ENCODE measurements at places on chromosomes 16 and 17.

DNA sequence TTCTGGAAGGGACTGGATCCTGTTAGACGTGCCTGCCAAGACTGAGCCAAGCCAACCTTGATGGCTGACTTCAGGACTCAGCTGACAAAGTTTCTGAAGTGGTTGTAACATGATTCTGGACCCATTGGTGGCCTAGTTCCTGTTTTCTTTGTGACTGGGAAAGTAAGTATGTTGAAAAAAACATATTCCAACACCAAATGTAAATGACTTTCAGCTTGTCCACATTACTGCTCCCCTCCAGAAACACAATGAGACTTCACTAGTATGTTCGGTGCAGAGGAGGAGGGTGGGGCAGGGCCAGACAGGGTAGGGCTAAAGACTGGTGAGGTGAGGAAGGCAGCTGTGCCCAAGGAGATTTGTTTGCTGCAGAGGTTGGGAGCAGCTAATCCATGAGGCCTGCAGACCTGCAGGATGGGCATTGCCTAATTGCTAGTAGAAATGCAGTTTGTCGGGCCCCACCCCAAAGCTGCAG is 26.4 kb downstream of the NMT1 start:
- DNase-seq: no peak

DNA sequence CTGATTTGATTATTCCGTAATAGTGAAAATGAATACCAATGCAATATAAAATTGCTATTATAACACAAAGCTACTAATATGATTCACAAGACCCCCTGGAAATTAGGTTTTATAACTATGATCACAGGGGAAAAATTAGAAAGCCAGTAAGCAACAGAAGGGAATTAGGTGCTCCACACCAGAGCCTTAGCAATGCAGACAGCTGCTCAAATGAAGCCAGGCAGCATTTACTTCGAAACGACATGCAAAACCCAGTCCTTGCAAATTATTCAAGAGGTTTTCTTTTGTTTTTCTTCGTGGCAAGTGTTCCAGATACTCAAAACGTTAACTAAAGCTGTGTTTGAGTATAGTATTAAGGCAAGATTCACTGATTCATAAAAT is 47.9 kb downstream of the TOX3 start:
- DNase-seq: no peak

DNA sequence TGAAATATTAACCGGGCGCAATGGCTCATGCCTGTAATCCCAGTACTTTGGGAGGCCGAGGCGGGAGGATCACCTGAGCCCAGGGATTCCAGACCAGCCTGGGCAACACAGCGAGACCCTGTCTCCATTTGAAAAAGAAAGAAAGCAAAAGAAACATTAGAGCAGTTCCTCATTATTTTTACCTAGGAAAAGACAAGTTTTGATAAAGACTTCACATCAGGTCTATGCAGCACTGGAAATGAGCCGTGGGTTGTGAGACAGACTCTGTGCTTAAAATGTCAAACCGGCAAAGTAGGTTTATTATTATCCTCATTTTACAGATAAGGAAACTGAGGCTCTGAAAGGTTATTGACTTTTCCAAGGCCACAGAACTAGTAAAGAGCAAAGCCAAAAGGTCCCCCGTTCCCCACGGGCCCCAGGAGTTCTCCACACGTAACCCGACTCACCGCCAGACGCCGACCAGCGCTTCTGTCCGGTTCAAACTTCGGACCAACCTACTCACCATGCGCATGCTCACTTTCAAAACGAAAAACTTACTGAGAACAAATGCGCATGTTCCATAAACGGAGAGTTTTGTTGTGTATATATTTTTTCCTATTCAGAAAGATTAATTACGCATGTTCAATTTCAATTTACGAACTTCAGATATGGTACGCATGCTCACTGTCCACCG is 356 bp downstream of the TUBD1 start:
- DNase-seq: no peak

DNA sequence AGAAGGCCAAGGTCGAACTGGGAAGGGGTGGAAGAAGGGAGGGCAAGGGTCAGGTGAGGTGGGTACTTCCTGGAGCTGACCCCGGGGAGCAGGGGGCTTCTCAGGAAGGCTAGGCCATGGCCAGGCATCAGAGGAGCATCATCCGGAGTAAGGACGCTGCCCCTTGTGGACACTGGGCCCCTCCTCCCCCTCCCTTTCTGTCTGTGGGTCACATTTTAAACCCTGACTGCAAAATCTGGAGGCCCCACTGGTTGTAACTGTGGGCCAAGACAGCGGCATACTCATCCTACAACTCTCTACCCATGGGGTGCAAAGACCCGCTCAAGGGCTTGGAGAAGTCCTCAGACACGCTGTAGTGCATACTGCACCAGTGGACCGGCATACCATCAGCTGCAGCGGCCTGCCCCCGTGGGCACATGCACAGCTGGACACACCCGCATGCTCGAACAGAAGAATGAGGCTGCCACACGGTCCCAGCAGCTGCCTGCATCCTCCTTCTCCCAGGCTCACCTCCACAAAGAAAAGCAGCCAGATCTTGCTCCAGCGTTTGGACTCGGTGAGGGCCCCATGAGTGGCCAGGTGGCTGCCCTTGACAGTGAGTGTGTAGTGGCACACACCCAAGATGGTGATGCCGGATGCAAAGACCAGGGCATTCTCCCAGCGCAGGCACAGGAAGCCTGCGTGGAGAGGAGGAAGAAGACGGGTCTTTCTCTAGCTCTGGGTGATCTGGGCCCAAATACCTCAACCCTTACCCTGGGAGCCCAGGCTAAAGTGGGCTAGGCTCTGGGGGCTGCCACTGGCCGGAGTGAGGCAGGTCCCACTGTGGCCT is 1.2 kb downstream of the FADS6 start:
- no peak for DNase-seq

- DNase-seq: no peak
Observed at GRCh38 chr16:54928016-54928356, 2.7 kb upstream of the IRX5 start.

GRCh38 chr16:8720080-8720966 is 45.9 kb downstream of the ABAT start:
- DNase-seq: no peak

DNA sequence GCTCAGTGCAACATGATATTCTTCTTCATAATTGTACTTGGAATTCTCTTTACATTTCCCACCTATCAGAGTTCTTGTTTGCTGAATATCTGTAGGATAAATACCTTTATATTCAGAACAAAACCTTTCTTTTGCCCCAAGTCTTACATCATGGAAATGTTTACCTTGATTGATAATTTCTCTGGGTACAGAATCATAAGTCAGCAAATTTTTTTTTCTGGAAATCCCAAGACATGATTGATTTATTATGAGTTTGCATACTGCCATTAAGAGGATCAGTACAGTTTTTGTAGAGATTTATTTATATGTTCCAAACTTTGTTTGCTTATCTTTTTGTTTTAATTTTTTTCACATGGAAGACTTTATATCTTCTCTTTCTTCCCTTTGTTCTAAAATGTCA is 699.8 kb upstream of the KIF2B start:
- no peak for DNase-seq

DNA sequence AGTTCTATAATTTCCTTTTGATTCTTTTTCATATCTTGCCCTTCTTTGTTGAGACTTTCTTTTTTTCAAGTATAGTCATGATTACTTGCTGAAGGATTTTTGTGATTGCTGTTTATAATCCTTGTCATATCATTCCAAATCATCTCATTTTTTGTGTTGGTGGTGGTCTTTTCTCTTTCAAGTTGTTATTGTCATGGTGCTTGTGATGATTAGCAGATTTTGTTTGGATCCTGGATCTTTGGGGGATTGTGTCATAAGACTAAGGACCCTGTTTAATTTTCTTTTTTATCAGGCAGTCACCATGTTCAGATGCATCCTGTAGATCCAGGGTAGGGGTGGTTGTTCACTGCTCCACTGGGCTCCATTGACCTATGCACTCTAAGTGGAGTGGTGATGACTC is 254.4 kb upstream of the FOXF1 start:
- no peak for DNase-seq

- DNase-seq: no peak
Observed at GRCh38 chr16:72201387-72201786, 29.4 kb upstream of the PMFBP1 start.

DNA sequence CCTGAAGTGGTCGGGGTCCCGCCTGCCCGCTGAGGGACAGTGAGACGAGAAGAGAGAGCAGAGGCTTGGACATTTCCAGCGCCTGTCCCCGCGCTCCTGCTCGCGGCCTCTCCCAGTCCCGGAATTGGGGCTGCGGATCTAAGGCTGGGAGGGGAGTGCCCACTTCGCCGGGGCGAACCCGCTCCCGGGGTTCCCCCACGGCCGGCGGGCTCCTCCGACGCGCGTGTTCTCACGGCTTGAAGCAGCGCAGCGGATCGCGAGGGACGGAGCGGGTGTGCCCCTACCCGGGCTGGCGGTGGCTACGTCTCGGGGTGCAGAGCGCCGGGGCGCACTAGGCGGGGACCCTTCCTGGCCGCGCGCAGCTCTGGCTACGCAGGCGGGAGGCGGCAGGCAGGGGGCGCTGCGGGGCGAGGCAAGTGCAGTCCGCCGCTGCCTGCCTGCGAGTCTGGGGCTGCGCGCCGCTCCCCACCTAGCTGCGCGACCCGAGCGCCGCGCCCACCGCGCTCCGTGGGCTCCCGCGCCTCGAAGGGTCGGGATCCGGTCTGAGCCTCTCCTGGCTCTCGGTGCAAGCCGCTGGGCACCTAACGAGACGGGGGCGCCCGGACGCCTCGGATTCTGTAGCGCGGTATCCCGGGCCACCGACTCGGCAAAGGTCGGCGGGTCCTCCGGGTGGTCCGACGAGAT is 1.2 kb downstream of the NGFR start:
- DNase-seq: peak; percentile 69

DNA sequence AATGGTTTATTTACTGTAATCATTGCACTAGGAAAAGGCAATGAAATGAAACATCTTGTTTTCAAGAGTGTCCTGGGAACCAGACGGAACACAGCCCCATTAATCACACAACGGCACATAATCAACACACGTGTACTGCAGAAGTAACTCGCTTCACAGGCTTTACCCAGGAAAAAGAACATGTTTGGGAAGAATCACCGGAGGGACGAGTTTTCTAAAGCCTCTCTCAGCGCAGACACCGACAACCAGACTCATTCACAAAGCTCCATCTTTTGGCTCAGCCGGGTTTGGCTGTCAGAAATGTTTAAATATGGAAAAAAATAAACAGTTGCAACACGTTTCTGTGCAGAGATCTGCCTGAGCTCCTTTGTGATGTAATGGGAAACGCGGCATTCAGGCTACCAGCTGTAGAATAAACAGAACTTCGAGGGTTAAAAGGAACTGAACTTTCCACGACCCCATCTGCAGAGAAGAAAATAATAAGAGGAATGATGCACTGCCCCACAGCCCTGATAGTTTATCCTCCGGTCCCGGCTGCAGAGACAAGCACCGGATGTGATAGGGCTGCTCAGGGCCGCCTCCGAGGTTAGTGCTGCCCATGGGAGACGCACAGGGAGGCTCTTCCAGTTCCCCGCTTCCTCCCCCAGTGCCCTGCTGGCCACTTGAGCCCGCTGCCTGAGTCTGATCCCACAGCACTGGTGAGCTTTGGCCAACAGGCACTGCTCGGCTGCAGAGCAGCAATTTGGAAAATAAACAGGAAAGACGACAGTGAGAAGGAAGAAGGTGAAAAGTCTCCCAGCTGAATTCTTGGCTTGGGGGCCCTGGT is 119.8 kb downstream of the HIC1 start:
- no peak for DNase-seq

DNA sequence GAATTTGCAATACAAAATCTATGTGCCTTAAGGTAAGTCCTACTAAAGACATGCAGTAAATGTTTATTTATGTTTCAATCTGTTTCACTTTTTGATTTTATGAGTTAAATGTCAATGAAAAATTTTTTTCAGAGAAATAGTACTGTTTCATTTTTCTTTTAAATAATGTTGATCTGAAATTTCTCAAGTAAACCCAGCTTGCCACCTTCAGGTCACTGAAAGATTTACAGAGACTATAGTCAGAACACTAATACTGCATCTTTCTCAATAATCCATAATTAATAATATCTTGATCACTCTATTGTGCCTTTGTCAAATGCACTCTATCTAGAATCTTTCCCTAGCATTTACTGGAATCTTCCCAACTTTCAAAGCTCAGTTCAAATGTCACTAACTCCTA is 6.5 kb upstream of the DHX40 start:
- no peak for DNase-seq

- no peak for DNase-seq
Observed at GRCh38 chr16:65789161-65789945, 577.1 kb upstream of the CDH5 start.

- DNase-seq: peak; percentile 37
Observed at GRCh38 chr17:78120971-78121800, 7.4 kb downstream of the TMC6 start.

GRCh38 chr16:69754469-69755310 is at the start of gene NOB1:
Gene NOB1, minus strand, starts transcription at chr16:69754926. Its CDS starts 16 bp downstream, at chr16:69754910.
- DNase-seq: peak; percentile 99

GRCh38 chr17:78130437-78131101 is at the start of gene TMC8:
Gene TMC8, plus strand, starts transcription at chr17:78130771. Its CDS starts 818 bp downstream, at chr17:78131589.
- peak; percentile 77 for DNase-seq

DNA sequence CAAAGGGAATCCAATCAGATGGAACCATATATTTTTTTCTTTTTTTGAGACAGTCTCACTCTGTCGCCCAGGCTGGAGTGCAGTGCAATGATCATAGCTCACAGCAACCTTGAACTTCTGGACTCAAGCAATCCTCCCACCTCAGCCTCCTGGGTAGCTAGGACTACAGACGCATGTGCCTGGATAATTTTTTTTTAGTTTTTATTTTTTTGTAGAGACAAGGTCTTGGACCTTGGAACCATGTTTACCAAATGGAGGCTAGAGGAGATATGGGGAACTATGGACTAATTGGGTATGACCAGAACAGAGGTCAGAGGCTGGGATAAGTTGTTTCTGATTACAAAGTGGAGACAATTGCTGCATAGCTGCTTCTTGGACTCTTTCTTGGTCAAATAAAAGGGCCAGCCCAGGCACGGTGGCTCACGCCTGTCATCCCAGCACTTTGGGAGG is 41.2 kb upstream of the ADCY9 start:
- DNase-seq: no peak

GRCh38 chr17:81656118-81656743 is at the start of gene PDE6G:
Gene PDE6G, minus strand, starts transcription at chr17:81656542. Its CDS starts 3,237 bp downstream, at chr17:81653305.
- DNase-seq: no peak

DNA sequence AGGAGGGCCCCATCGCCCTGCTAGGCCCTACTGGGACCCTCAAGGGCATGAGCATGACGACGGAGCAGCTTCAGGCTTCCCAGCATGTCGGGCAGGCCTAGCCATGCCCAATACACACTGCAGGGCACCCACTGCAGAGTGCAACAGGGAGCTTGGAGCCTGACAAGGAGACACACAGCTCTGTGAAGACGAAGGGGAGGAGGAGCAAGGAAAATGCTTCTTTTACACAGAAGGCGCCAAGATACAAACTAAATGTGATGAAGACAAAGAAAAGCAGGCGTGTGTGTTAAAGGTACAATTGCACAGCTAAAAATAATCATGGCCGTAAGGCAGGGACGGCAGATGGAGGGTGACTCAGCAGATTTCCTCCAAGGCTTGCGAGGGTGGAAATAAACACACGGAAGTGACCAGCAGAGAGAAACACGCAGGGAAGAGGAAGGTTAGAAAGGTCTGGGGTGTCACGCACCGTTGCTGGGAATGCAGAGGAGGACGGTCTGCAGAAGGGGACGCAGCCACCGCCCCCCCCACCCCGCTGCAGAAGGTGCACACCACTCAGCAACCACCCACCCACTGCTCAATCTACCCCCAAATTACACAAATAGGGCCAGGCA is 108.5 kb downstream of the ZNF778 start:
- no peak for DNase-seq

GRCh38 chr17:48755356-48755755 is 26.8 kb upstream of the HOXB13 start:
- no peak for DNase-seq

GRCh38 chr16:77820340-77820739 is 32.0 kb downstream of the VAT1L start:
- no peak for DNase-seq

- DNase-seq: no peak
Observed at GRCh38 chr16:51636920-51637769, 486.1 kb upstream of the SALL1 start.
